Stimulated activated CD8-positive, alpha-beta memory T cell treated with anti-CD3 and anti-CD28 coated beads, Interleukin-2, amount 100 ng/mL, for 48 hours (primary cell): ENCODE measurements at places on chromosomes 5 and 9.

- DNase-seq, result no peak
Observed at GRCh38 chr9:115930472-115930871, 223.1 kb upstream of the PAPPA start.

- no peak for DNase-seq
Observed at GRCh38 chr9:73133022-73133651, 18.5 kb upstream of the ANXA1 start.

GRCh38 chr5:176185133-176185733 lies 53.0 kb upstream of the SIMC1 start:
- DNase-seq, result no peak

DNA sequence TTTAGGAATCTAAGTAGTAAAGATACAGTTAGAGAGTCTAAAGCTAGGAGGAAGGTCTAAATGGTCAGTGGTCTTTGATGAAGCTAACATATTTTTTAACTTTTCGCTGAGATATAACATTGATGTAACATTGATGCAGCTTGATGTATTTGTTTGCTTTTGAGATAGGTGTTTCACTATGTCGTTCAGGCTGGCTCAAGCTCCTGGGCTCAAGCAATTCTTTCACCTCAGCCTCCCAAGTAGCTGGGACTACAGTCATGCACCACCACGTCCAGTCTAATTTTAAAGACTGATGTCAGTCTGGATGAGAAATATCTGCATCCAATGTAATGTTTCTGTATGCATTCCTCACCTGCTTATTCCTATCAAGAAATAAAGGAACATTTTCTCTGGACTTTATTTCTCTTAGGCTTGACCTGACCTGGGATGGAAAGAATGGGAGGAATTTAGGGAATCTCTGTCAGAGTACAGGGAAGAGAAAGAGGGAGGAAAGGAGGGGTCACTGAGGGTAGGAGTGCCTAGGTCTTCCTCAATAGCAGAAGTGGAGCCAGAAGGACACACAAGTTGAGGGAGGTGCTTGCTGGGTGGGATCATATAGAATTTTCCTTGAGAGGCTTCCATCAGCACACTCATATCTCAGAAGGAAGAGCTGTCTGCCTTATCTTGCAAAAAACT lies 101.5 kb upstream of the GPBP1 start:
- DNase-seq, result no peak
